Aorta (tissue), 5 donors: ENCODE measurements at places on chromosomes 3 and 15.
A peak's percentile ranks its signal among the peaks of the same experiment; 100 is the strongest.

DNA sequence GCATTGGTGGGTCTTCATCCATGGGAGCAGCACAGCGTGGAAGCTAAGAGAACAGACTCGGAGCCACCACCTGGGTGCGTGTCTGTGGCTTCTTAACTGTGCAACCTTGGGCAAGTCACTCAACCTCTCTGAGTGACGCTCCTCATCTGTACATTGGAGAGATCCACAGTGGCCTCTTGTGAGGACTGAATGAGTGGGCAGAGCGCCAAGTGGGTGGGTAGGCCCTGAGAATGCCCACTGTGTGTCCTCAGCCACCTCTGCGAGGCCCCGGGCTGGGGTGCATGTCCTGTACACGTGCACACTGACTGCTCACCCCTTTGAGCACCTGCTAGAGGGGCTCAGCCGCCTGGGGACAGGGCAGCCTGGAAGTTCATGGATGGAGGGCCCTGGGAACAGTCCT lies 99.6 kb upstream of the PRR23E start:
- DNase-seq: no peak

DNA sequence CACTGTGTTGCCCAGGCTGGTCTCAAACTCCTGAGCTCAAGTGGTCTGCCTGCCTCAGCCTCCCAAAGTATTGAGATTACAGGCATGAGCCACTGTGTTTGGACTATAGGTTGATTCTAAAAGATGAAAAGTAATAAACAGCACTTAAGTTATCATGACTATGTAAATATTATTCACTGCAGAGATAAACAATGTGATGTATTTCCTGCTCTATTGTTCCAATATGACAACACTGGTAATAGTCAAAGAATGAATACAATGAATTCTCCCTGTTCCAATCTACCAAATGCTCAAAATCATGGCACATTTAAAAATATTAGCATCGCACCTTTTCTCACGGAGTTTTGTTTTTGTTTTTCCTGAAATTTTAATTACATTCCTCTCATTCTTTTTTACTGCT lies 36.8 kb upstream of the TBL1XR1 start:
- no peak for DNase-seq

DNA sequence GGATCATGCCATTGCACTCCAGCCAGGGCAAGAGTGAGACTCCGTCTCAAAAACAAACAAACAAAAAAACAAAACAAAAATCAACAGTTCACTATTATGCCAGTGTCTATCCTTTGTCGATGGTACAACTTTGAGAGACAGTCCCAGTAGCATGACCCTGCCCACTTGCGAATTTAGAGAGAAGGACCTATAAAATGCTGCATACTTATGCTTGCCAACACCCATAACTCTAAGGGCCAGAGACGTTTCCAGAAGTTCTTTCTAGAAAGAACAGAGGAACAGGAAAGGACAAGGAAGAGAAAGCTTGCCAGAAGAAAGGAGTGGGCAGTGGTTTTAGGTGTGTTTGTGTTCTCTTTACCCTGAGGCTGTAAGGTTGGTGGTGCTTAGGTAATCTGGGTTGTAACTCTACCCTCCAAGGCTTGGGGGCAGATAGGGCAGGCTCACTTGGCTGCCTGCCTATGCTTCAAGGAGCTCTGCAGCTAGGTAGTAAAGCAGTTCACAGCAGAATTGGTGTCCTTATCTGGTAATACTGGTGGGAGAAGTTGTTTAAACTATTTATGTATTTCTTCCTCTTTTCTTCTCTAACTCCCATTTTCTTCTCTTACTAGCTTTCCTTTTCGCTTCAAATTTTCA lies 50.6 kb upstream of the SPPL2A start:
- no peak for DNase-seq

- DNase-seq: no peak
Measured at GRCh38 chr3:129161860-129162271, 1.0 kb upstream of the ISY1 start.

DNA sequence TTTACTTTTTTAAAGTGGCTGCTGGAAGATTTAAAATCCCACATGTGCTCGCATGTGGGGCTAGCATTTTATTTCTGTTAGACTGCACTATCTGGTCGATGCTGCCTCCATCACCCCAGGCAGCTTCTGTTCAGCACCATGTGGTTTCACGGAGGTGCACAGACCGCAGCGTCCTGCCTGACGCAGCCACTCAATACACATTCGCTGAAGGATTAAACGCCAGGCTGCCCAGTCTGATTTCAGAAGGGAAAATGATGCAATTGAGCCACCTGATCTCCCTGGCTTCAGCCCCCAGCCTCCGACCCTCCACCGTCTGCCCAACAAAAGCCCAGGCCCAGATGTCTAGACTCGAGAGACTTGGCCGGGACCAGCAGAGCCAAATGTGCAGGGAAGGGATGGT lies 84.5 kb downstream of the MEGF11 start:
- peak; percentile 41 for DNase-seq

GRCh38 chr3:111794711-111795110 lies 64.4 kb upstream of the PHLDB2 start:
- no peak for DNase-seq

- peak; percentile 30 for DNase-seq
Measured at GRCh38 chr3:184240384-184241140, 8.2 kb downstream of the ALG3 start.

- DNase-seq: peak; percentile 48
Measured at GRCh38 chr15:101024073-101024695, 105.0 kb downstream of the LRRK1 start.

GRCh38 chr3:45164056-45164455 lies 17.9 kb upstream of the CDCP1 start:
- DNase-seq: no peak

DNA sequence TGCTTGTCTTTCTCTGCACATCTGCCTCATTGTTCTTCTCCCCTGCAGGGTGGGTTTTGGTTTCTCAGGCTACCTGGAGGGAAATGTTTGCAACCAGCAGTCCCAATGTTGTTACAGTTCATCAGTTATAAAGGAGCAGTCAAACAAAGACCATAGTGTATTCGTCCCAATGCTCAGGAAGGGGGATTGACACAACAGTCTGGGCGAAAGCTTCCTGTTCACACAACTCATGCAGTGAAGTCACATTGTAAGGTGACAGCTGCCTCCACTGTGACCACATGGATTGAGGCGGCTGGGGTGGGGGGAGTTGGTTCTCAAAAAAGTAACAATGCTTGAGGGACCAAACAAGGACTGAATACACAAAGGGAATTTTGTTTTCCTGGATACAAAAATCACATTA lies 28.8 kb upstream of the TF start:
- no peak for DNase-seq

DNA sequence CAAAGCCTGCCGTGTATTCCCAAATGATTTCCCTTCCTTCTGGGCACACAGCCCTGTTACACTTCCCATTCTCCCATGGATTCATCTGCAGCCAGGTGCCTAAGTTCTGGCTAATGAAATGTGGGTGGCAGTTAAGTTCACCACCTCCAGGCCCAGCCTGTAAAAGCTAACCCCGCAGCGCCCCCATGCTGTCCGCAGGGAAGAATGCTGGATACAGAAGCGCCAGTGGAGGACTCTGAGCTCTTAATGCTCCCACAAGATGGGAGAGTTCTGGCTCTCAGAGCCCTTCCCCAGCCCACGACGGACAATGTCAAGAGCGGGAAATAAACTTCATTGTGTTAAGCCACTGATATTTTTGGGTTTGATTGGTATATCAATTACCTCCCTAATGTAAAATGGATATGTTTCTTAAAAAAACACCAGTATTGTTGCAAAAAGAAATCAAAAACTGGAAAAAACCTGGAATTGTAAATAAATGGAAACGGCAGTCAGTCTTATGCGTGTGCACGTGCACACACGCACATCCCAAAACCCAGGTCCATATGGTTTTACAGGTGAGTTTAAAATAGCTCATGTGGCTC lies 37.7 kb upstream of the FGD5 start:
- no peak for DNase-seq

DNA sequence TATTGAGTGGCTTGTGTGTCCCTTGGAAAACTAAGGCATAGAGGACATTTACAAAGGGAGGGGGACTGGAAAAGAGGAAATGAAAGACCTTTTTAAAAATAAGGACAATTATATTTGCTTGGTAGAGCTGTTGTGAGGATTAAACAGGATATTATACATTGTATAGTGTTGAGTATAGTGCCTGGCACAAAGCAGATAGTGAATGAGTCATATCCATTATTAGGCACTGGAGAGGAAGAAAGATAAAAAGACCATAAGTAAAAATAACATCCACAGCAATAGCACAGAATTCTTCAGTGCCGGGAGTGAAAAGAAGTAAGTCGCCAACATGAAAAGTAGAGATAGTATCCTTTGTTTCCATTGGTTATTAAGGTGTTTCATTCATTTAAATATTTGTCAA lies 623.3 kb downstream of the PDCD6IP start:
- DNase-seq: no peak

DNA sequence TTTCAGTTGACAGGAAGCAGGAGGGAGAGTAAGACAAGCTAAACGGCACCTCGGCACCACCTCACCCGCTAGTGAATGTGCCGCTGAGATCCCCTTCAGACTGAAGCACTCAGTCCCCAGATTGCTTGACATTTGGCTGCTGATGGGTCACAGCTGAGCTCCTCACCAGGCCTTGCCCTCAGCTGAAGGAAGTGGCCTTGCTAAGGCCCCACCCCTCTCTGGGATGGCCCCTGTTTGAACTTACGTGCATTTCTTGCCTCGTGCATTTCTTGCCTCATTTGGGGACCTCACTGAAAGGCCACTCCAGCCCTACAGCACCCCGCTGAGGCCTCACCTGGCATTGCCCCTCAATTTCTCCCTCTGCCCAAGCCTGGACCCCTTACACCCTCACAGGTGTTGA lies 39.8 kb downstream of the EOGT start:
- peak; percentile 42 for DNase-seq

- DNase-seq: no peak
Measured at GRCh38 chr3:71070497-71071463, 512.7 kb downstream of the FOXP1 start.

DNA sequence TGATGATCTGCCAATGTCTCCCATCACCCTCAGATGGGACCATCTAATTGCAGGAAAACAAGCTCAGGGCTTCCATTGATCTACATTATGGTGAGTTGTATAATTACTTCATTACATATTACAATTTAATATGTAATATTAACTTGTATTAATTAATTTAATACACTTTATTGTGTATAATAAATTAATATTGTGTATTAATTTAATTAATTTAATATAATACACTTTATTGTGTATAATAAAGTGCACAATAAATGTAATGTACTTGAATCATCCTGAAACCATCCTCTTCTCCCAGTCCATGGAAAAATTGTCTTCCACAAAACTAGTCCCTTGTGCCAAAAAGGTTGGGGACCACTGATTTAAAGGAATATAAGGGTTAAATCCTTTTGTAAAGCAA lies 123.4 kb downstream of the FBN1 start:
- no peak for DNase-seq

DNA sequence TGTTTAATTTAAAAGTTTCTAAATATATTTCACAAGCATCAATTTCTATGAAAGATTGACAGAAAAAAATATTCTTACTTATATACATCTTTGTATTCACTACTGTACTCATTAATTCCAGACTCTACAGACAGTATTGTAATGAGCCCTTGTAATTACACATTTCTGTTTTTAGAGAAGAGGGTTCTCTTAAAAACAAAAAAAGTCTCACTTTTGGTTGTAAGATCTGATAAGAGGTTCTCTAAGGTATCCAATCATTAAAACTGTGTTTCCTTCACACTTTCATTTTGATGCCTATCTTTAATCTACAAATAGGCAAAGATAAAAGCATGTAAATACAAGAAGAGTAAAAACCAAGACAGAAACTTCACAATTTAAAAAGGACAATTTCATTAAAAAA lies 75.6 kb downstream of the FBXL22 start:
- DNase-seq: no peak

- DNase-seq: no peak
Measured at GRCh38 chr15:56199038-56199437, 44.6 kb downstream of the RFX7 start.
